Activated CD4-positive, CD25-positive, alpha-beta regulatory T cell (primary cell): ENCODE measurements at places on chromosomes 3 and 15.

- no peak for DNase-seq
These were observed 80.6 kb upstream of the CTNNB1 start for GRCh38 chr3:41118461-41119390.

GRCh38 chr3:138242466-138242865 is 55.4 kb downstream of the ARMC8 start:
- DNase-seq: no peak

GRCh38 chr3:184899953-184900595 is 88.1 kb downstream of the VPS8 start:
- DNase-seq: no peak

GRCh38 chr3:48426944-48427629 is 2.8 kb downstream of the PLXNB1 start:
- no peak for DNase-seq

- no peak for DNase-seq
These were observed 553.7 kb downstream of the TAFA4 start for GRCh38 chr3:68378631-68379030.

DNA sequence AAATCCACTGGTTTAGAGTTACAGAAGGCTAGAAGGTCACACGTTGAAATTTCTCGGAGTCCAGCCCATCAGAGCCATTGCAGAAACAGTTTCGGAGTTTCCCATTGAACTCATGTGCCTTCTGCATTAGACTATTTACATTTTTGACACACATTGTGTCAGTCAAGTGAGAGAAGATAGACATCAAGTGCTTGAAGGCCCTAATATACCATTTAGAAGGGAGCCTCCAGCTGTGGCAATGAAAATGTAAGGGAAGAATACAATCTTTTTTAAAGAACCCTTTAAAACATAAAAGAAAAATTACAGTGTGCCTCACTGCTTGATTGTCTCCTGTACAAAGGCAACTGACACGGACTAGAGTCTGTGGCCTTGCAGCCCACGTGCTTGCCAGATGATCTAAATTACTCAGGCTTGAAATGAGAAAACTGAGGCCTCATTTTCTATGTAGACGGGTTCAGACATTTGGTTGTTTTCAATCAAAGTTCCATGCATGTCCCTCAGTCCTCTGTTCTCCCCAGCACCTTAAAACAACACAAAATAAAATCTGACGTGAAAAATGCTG is 650.5 kb downstream of the ROBO2 start:
- no peak for DNase-seq

DNA sequence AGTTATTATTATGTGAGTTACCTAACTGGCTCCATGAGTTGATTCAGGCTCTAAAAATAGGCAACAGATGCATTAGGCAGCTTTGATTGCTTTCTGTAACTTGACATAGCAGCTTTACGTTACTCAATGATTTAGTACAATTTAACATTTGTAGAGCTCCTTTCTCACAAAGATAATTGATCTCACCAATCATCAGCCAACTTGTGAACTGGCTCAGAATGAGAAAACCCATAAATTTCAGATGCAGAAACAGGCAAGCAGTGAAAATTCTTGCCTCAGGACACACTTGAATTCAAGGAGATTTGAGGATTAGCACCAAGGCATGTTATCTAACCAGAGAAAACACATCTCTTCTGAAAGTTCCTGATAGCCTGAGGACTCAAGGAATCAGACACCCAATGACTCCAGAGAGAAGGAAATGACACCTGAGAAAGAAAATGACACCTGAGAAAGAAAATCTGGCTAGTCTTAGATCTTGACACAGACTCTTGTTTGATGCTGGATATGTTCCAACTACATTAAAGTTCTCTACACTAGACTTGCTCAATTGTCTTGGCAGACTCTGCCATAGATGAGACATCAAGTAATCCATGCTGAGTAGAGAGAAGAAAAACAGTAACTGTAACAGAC is 315.1 kb upstream of the CBLB start:
- DNase-seq: no peak

GRCh38 chr3:45137656-45138181 is 8.5 kb downstream of the CDCP1 start:
- no peak for DNase-seq

DNA sequence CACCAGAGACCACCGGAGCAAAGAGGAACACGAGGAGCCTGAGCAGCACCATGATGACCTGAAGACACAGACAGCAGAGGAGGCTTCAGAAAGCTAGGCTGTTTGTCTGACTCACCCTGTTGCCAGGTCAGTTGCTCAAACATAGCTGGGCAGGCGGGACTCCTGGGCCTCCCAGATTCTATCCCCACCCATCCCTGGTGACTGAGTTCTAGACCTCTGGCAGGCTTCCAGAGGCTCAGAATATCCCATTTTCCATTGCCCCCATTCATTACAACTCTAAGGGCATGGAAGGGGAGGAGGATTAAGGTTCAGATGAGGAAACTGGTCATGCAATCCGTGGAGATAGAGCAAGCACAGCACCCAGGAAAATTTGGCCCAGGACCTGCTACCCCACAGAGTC is at the start of gene CDHR4:
Gene CDHR4 (minus strand): TSS at position 113 of the 400 bp plus-strand sequence. CDS start 61 bp downstream, at position 52.
- no peak for DNase-seq

DNA sequence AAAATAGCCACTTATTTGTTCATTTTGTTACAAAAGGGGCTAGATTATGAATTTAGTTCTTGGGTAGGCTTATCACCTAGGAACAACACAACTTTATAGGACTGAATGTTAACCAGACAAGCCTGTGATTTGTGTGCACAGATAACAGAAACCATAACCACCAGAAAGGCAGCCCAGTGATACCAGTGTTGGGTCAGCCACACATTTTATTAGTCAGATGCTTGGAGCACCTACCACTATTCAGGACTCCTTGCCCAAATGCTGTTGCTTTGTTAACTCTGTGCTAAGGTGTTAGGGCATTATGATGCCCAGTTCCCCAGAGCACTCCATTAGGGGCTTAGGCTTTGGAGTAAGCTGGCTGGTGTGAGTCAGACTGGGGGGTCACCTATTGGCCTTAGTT is 22.5 kb downstream of the PLCL2 start:
- DNase-seq: no peak

GRCh38 chr3:106309274-106309673 is 440.5 kb upstream of the CBLB start:
- DNase-seq: no peak

- DNase-seq: peak; percentile 22
These were observed 10.2 kb downstream of the SNRK start for GRCh38 chr3:43296565-43296964.

DNA sequence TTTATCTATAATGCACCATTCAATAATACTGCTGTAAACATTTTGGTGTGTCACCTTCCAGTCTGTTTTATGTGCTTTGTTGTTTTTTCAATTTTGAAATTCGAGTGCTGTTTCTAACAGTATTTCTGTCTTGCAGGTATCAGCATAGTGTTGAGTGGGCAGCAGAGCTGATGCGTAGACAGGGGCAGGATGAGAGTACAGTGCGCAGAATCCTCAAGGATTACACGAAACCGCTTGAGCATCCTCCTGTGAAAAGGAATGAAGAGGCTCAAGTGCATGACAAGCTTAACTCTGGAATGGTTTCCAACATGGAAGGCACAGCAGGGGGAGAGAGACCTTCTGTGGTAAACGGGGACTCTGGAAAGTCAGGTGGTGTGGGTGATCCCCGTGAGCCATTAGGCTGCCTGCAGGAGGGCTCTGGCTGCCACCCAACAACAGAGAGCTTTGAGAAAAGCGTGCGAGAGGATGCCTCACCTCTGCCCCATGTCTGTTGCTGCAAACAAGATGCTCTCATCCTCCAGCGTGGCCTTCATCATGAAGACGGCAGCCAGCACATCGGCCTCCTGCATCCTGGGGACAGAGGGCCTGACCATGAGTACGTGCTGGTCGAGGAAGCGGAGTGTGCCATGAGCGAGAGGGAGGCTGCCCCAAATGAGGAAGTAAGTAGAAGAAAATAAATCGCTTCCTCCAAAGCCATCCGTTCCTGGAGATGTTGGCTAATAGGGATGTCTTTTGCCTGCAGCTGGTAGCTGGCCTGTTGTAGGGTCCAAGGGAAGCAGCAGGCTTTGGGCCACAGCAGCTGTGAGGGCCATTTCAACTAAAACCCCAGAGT is 19.1 kb downstream of the TSEN2 start:
- no peak for DNase-seq

DNA sequence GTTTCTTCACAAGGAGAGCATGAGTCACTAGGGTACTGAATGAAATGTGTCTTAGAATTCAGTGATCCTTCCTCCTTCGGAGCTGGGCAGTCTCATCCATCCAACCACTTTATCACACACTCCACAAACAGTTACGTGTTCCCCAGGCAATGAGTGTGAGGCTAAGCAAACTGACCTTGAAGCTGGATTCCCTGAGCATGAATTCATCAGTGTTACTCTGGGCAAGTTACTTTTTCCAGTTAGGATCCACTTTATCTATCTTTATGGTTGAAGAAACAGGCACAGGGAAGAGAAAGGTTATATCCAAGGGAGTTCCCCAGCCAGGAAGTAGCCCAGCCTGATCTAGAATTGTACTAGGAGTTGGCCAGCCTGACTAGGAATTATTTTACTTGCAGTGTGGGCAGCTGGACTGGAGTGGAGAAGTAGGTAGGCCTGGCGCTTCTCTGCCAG is 17.1 kb upstream of the GCNT3 start:
- DNase-seq: no peak

DNA sequence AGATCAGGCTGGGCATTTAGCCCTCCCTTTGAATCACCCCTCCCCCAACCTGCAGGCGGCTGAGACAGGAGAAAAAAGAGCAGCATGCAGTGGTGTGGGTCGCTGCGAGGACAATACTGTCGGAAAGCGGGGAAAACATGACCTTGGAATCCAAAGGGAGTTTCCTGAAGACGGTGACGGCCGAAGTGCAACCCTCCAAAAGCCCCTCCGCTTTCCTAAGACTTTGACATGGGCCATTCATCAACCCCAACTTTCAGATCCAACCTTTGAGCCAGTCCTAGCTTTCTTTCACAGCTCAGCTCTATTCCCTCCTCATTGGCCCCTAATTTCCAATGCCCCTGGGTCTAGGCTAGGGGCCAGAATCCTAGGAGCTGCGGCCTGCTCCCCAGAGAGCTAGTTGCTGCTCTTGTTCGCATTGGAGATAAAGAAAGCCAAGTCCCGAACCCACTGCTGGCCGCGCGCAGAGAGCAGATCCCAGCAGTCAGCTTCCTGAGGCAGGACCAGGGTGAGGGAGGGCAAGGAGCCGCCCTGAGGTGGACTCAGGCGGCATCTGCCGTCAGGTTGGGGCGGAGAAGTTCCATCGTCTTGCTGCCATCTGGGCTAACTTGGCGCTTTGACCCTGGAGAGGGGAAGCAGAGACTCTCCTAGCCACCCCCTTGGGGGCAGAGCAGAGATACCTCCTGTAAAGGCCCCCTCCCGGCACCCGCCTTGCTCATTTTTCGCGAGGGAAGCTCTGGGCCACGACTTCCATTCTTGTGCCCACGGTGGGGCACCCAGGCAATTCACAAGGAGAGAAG is 914 bp downstream of the ZIC4 start:
- no peak for DNase-seq

DNA sequence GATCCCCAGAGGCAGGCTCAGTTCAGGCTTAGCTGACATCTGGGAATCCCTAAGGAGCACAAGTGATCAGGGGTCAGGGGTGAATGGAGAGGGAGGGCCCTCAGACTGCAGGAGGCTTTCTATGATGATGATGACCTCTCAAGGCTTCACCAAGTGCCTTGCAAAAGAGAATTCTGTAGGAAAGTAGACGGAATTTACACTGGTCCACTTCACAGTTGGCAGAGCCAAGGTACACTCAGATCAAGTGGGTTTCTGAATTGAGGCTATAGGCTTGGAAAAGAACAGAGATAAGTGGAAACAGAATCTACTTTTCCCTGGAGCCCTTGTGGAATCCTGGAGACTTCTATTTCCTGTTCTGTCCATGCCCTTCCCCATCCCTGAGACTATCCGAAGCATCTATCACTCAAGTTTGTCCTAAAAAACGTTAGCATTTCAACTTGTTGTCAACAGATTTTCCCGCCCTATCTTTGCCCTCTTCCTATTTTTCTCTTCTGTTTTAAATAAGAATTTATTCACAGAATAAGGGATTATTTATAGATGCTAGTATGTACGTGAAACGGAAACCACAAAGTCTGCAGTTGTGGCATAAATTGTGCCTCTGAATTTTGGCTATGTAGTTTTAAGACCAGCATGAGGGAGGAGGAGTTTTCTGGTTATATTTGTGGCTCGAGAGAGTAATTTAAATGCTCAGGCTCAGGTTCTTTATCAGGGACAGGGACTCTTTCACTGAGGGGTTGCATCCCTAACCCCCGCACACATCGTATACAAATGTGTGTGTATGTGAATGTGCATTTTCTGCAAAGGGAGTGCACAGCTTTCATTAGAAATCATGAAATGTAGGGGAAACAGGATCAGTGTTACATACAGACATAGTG is 12.8 kb downstream of the GCSAM start:
- no peak for DNase-seq

GRCh38 chr3:134342259-134342658 is 32.0 kb downstream of the AMOTL2 start:
- no peak for DNase-seq

DNA sequence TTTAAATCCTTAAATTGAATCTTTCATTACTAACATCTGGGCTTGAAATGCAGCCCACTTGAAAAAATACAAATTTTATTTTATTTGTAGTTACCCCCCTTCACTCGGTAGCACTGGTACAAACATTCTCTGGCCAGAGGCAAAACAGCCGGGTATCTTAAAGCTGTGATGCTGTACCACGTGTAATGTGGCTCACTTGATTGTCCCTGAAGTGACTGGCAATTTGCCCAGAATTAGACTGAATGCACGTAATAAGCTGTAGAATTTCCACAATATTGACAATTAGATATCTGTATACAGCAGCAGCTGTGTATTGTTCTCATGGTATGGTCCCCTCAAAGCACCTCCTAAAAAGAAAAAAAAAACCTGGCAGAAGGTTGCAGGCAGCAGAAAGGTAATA is 192.8 kb upstream of the TBC1D5 start:
- DNase-seq: no peak

- DNase-seq: no peak
These were observed 59.0 kb upstream of the SMAD3 start for GRCh38 chr15:67006083-67007065.

- DNase-seq: no peak
These were observed 1.1 kb upstream of the PIK3CA start for GRCh38 chr3:179146911-179147513.

DNA sequence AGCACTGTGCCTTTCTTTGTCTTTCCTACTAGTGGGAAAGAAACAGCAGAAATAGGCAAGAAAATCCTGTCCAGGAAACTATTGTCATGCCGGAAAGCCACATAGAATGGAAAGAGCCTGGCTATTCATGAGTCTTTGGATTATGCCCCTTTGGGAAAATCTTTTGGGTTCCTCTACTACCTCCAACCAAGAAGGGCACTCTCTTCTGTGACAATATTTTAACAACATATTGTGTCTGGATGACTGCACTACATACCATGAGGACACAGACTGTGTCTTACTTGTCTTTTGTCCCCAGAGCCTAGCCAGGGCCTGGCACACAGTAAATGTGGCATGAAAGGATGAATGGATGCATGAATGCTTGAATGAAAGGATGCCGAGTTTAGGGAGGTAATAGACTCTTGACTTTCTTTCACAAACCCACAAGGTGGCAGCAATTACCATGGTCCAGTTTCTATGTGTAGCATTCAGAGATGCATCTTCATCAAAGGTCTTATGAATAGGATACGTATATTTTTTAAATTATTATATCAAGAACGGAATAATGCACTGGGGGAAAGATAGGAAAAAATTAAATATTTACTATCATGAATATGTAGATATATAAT is 30.3 kb downstream of the ARL14 start:
- no peak for DNase-seq
